Pancreas (tissue), 10 donors: ENCODE measurements at places on chromosomes 7 and 10. TPM values are rescaled to one million over a fixed set of nuclear protein-coding genes. Genes with fewer than 3 reads are reported as not detected.
A peak's percentile ranks its signal among the peaks of the same experiment; 100 is the strongest.

BICC1 gene
- total RNA-seq, result 26.8 TPM

PRLHR gene
- total RNA-seq, result not detected

LEP gene
- 0.14 TPM for total RNA-seq

STEAP1B gene
- total RNA-seq, result not detected

SPDYE11 gene
- total RNA-seq, result not detected

ZNF467 gene
- total RNA-seq, result 8.3 TPM

MICU1 gene
- total RNA-seq, result 9.4 TPM

TMEM72 gene
- 2.2 TPM for total RNA-seq

ZNF775 gene
- 2.9 TPM for total RNA-seq

STN1 gene
- total RNA-seq, result 15.9 TPM

DNA sequence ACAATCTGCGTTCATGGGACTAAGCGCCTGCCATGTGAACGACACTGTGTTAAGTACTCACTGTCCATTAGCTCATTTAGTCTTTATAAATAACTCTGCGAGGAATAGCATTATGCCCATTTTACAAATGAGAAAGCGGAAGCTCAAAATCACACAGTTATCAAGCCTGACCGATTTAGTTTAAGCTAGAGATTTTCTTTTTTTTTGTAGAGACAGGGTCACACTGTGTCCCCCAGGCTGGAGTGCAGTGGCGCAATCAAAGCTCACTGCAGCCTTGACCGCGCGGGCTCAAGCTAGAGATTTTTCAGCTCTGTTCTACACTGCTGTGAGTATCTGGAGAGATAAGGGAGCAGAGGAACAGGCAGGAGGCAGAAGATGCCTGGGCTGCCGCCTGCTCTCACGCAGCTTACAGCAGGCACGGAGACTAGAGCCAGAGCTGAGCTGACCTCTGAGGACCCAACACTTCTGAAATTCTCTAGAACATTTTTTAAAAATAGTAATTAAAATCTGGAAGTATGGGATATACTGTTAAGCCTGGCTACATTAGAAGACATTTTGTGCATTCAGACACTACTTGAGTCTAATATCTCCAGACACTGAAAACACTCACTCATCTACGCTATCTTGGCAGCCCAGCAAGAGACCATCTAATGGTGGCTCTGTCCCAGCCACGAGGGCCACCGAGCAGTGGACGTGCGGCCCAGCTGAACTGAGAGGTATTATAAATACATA is 38.7 kb downstream of the GNA12 start:
- DNase-seq, result no peak

GRCh38 chr7:10577866-10578374 is 395.8 kb upstream of the PHF14 start:
- no peak for DNase-seq

- no peak for DNase-seq
These were observed 346.3 kb downstream of the PAXIP1 start for GRCh38 chr7:154656618-154657017.

DNA sequence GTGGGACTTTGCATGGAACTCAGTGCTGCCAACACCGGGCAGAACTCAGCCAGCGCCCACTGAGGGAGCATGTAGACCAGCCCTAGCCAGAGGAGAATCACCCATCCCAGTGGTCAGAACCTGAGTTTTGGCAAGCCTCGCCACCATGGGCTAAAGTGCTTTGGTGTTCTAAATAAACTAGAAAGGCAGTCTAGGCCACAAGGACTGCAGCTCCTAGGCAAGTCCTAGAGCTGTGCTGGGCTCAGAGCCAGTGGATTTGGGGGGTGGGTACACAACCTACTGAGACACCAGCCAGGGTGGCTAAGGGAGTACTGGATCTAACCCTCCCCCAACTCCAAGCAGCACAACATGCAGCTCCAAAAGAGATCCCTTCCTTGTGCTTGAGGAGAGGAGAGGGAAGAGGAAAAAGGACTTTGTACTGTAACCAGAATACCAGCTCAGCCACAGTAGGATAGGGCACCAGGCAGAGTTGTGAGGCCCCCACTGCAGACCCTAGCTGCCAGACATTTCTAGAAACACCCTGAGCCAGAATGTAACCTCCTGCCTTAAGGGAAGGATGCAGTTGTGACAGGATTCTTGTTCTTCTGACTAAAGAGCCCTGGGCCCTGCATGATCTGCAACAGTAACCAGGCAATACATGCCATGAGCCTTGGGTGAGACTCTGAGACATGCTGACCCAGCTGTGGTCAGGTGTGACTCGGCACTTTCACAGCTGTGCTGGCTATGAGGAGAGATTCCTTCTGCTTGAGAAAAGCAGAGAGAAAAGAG is 24.4 kb downstream of the GSDME start:
- DNase-seq, result no peak

GRCh38 chr7:157979636-157980340 is 607.8 kb downstream of the PTPRN2 start:
- no peak for DNase-seq

- no peak for DNase-seq
These were observed 1.4 kb downstream of the JCAD start for GRCh38 chr10:30057894-30058556.

DNA sequence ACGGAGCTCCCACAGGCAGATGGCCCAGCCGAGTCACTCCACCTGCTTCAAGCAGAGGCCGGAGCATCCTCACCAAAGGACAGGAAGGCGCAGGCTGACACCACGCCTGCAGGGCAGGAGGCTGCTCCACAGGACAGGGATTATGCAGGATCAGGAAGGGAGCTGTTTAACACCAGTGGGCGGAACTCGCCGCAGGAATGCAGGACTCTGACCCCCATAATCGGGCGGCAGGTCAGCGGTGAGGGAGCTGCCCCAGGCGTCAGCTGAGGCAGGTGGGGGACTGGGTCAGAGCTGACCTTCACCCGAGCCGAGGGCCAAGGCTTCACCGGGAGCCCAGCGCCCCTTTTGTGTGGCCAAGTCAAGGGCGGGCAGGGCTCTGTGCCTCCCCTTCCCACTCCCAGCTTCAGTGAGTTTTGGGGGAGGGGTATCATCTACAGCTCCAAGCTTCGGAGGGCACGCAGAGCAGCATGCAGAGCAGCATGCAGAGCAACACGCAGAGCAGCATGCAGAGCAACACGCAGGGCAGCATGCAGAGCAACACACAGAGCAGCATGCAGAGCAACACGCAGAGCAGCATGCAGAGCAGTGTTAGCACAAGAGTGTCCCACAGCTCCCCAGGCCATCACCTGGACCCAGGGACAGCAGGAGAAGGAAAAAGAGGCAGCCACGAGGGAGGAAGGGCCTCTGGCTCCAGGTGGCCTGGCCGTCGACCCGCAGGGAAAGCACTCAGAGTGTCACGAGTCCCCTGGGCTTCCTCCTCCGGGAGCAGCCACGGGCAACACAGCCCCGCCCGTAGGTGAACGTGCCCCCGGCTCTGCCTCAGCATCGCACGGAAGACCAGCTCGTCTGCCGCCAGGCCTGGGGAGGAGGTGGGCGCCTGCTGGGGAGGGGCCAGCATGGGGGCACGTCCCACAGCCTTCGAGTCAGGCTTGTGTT is 151.7 kb upstream of the PPP2R2D start:
- DNase-seq, result peak; percentile 45

GRCh38 chr7:117137868-117138267 is 184.6 kb downstream of the ST7 start:
- DNase-seq, result no peak

- DNase-seq, result no peak
These were observed 351.1 kb downstream of the ACTR3B start for GRCh38 chr7:153110606-153111005.
